ENCODE measurements at places on chromosomes 2 and 18. TPM values are rescaled to one million over a fixed set of nuclear protein-coding genes. Genes with fewer than 3 reads are reported as not detected.
A peak's percentile ranks its signal among the peaks of the same experiment; 100 is the strongest.

DNA sequence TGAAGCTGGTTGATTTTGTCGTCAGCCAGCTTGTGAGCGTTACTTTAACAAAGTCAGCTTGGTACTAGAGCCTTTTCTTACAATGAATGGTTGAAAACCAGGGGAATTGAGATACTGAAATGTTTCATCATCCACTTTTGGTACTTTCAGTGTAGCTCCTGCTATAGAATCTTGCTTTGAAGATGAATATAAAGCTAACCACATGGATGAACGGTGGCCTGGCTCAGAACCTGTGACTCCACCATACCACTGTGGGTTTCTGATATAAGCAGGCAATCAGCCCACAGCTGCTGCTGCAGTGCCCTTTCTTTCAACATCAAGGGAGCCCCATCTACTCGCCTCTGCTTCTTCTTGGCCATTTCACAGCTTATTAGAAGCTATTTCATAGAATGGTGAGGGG, 53.2 kb upstream of the GPR45 start:
- DNase-seq, result no peak

GRCh38 chr18:11844436-11844835, 6.8 kb upstream of the CHMP1B start:
- DNase-seq, result no peak

GRCh38 chr2:220552790-220553535, 925.5 kb downstream of the SLC4A3 start:
- peak; percentile 74 for DNase-seq

DNA sequence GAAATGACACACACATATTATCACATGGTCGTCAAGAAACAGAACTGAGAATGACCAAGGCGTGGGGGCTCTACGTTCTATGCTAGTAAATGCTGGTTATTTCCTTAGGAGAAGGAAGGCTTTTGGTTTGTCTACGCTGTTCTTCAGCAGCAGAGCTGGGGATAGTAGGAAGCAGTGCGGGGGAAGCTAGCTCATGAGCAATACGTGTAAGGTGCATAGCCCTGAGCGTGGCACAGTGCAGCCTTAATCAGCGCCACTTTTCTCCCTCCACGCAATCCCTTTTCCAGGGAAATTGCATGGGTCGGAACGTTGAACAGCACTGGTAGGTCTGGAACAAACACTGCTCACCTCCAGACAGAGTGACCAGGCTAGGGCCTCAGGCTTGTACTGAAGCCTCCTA, 199.6 kb upstream of the FBXO11 start:
- peak; percentile 40 for DNase-seq

DNA sequence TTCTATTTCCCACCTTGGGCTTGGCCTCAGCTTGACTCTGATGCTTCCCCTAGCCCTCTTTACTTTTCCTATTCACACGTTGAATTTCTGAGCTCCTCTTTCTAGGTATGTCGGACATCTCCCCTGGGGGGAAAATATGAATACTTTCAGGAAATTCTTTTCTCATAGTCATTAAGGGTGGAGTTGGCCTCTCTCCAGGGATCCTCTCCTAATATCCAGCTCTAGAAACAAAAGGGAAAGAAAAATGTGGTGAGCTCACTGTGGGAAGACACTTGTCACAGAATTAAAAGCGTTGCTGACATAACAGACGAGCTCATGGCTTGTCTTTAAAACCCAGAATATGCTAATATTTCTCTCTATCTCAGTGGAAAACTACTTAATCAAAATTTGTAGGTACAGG, 132.7 kb upstream of the MEX3C start:
- no peak for DNase-seq

DNA sequence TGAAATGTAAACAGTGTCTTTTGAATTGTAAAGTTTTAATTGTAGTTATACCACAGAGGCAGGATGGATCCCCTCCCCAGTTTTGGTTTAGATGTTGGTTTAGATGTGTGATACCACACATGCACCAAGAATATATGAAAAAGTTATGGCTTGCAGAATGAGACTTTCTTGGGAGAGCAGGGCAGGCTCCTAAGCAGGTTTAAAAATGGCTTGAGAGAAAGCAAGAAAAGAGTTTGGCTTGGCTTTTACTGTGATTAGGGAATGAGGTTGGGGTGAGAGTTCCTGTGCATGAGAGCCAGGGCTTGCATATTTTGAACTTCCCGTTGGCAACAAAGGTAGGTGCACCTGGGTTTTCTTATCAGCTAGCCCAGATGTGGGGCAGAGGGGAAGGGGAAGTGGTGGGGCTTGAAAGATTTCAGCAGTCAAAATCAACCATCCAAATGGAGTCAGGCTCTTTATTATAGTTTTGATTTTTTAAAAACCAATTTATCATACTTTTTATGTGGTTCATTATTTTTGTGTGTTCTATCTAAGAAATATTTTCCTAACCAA, 246.9 kb downstream of the MTX2 start:
- DNase-seq, result no peak

- no peak for DNase-seq
Measured at GRCh38 chr2:68742626-68743415, 8.2 kb downstream of the ARHGAP25 start.

DNA sequence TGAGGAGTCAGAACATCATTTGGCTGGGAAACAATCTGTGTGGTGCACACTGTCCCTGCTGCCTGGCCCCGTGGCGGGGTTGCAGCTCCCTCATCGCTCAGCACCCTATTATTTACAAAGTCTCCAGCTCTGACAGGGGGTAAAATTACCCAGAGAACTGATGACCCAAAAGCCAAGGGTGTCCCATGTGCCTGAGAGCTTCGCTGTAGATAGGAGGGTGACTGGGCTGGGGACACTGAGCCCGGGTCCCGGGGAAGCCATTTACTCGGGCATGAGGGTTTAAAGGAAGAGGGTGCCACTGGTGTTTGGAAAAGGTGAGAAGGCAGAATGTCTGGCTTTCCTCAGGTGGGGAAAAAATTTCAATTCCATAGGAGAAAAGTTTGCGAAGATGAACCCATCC, 48.2 kb upstream of the EML6 start:
- no peak for DNase-seq

The SCN3A gene
- 0.11 TPM for polyA plus RNA-seq

The KLF7 gene
- 2.9 TPM for polyA plus RNA-seq

The ACVR1C gene
- 0.28 TPM for polyA plus RNA-seq

The SCN9A gene
- 0.99 TPM for polyA plus RNA-seq

The UGT1A6 gene
- 110 TPM for polyA plus RNA-seq

The RAMP1 gene
- polyA plus RNA-seq, result 17.3 TPM
